Ovary (tissue), 10 donors: ENCODE measurements at places on chromosomes 7 and 10.

- peak within 1 kb of the TSS; percentile 70 for H3K4me3 ChIP-seq
- H3K27ac ChIP-seq, result peak within 1 kb of the TSS; percentile 60
- peaks cover 4% of the 10 kb centered on the region for H3K4me1 ChIP-seq
- no peaks in the 10 kb centered on the region for H3K36me3 ChIP-seq
- DNase-seq, result peak; percentile 91
Measured at GRCh38 chr10:15168291-15168785, at the start of gene NMT2. TSS of gene NMT2 (minus strand) at chr10:15168693. CDS start at chr10:15168612, 81 bp downstream.

DNA sequence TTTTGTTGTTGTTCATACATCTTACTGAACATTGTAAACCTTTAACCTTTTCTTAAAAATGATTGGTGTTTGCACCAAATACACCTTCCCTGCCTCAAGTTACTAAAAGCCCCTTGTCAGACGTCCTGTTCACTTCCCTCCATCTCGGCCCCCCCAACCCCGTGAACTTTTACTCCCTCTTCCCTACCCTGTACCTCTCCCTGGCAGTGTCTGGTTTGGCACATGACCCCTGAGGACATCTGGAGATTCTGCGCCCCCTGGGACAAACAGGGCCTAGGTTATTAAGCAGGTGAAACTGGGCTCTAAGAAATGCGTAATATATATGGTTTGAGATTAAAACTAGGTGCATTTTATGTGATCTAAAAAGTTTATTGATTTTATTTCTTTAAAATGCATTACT lies 1.4 kb downstream of the PPP2R2D start:
- no peaks in the 10 kb centered on the region for H3K36me3 ChIP-seq
- no peaks in the 10 kb centered on the region for H3K27me3 ChIP-seq
- peak; percentile 33 for DNase-seq

GRCh38 chr7:103991406-103991805 lies 1.9 kb upstream of the RELN start:
- no peaks in the 10 kb centered on the region for H3K36me3 ChIP-seq
- H3K27ac ChIP-seq, result no peak overlapping the region
- no peak for DNase-seq

- peaks cover 4% of the 10 kb centered on the region for H3K4me1 ChIP-seq
- H3K27me3 ChIP-seq, result no peaks in the 10 kb centered on the region
- DNase-seq, result peak; percentile 81
- H3K4me3 ChIP-seq, result peak overlapping the region; percentile 78
- no peaks in the 10 kb centered on the region for H3K36me3 ChIP-seq
Measured at GRCh38 chr7:45921699-45922519, 837 bp upstream of the IGFBP3 start.

DNA sequence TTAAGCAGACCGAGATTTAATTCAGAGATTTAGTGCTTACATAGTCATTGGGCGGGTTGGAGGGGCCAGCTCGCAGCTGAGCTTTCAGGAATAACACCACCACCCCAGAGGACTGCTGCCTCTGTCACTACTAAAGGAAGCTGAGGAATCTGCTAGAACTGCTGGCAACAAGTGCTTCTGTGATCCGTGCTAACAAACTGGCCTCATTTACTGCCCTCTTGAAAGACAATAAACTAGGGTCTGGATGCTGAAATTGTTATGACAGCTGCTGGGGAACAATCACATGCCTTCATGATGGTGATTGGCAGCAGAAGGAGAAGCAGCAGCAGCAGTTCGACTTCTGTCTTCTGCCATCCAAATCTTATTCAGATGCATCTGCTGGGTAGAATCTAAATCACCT lies 285.5 kb upstream of the TAC1 start:
- no peak overlapping the region for H3K4me3 ChIP-seq
- H3K27ac ChIP-seq, result no peak overlapping the region
- H3K4me1 ChIP-seq, result no peaks in the 10 kb centered on the region
- no peaks in the 10 kb centered on the region for H3K27me3 ChIP-seq
- no peak for DNase-seq
